C1 segment of cervical spinal cord (tissue), 14 donors: ENCODE measurements at places on chromosomes 3 and 15.

DNA sequence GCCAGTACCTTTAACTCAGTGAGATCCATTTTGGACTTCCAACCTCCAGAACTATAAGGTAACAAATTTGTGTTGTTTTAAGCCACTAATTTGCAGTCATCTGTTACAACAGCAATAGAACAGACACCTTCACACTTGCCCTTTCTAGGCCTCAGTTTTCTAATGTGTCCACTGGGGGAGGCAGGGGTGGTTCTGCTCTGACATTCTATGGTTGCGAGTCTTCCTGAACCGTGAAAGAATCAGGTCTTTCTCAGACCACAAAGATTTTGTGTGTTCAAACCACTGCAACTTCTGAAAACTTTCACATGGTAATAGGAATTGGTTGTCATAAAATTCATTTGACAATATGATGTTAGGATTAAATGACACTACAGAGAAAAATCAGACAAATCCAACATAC, 26.8 kb upstream of the CSTA start:
- no peak for DNase-seq

GRCh38 chr3:17546500-17547255, 195.8 kb downstream of the TBC1D5 start:
- DNase-seq = no peak

DNA sequence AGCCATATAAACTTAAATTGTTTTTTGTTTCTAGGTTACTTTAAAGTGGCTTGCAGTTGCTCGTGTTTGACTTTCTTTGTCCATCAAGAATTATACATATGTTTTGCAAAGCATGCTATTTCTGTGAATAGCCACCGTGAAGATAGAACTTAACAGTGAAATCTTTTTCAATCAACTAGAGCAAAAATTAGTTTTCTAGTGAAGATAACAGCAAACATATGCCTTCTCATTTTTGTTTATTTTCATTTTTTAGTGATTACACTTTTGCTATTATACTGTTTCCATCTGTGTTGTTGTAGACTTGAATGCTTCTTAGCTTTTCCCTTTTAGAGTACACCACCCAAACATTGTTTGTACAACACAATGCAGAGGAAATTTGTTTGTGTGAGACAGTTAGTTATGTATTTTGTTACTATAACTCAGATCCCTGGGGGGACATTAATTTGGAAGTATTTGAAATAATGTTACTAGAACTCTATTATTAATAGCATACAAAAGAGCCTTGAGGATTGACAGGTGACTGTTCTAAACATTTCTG, 62.8 kb downstream of the CRYBG3 start:
- no peak for DNase-seq

DNA sequence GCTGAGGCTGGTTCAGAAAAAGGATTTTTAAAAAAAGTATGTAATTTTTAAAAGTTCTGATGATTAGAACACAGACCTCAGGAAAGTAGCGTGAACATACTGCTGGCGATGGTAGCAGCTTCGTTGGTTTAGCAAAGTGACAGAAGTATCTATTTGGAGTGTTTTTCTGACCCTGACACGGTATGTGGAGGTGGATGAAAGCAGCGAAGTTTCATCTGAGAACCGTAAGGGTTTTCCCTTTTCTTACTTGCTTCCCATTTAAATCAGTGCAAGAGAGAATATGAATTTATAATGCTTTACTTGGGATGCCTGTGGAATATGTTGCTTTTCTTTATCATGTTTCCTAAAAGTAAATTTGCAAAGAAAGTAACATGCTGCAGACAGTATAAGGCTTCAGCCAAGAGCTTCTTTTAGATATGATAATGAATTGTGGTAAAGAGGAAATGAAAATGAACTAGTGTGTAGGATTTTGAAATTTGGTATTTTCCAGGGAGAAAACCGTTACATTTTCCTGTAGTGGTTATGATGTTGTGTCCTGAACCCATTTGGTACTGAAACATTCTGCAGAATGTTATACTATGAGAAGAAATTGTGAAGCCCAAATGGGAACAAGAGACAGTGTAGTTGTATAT, 3.9 kb downstream of the CHST2 start:
- DNase-seq = no peak

DNA sequence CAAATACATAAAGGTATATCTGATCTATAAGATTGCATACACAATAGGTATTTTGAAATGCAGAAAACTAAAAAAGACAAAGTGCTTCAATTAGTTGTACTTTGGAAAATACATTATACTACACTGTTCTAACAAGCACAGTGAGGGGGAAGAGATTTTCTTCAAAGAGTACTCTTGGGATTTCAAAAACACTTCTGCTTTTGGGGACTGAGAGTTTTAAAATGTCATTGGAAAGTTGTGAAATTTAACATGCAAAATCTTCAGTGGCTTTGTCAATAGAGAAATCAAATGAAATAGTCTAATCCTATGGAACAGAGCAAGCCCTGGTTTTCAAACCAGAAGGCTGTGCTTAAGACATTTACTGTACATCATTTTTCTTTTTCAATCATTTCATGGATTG, 322.2 kb upstream of the SEMA6D start:
- no peak for DNase-seq

DNA sequence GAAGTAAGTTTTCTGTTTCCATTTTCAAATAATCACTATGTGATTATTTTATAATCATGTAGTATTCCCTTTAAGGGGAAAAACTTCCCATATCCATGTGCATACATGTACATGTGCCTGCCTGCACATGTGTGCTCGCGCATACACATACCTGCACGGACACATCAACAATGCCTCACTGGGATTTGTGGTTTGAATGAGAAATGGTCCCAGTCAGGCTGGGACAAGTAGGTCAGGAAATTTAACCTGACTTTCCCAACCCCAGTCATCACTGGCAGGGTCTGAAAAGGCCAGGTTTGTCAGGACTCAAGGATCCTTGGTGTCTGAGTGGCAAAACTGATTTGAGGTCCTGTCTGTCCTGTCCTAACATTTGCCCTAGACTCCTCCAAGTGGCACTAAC, 109.3 kb upstream of the MRPS22 start:
- no peak for DNase-seq

DNA sequence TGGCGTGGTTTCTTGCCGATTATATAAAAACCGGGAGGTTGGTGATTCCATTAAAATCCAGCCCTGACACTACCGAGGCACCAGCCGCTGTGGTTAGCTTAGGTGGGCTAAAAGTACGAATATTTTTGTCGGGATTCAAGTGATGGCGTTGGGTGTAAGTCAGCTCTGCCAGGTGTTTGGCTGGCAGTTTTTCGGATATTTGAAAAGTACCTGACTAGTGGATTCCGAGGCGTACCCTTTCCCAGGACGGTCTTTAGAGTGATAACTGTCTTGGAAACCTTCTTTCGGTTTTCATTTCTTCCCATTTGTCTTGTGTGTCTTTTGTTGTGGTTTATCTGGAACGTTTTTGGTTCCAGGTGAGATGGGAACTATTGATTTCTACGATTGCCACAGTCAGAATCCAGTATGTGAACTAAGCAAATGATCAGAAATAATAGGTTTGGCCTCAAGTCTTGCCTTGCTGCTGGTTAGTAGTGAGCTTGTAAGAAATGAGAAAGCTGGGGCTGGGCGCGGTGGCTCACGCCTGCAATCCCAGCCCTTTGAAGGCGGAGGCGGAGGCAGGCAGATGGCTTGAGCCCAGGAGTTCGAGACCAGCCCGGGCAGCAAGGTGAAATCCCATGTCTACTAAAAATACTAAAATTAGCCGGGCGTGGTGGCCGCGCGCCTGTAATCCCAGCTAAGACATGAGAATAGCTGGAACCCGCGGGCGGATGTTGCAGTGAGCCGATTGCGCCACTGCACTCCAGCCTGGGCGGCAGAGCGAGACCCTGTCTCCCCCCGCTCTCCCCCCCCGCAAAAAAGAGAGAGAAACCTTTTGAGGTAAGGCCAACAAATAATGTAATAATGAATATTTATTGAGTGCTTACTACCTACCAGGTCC, 1.4 kb downstream of the FYTTD1 start:
- DNase-seq = peak; percentile 14

DNA sequence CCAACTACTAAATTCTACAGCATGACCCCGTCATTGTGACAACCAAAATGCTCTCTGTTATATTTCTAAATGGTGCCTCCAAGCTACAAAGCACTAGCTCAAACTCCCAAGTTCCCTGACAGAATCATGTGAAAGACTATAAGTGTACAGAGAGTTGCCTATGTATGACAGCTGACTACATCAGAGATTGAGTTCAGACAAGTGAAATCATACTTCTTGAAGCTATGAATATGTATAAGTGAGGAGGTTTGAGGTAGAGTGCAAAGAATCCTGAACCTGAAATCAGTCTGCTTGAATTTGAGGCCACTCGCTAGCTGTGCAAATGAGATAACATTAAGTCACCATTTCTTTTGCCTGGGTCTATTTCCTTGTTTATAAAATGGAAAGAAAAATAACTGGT, 63.9 kb upstream of the TP63 start:
- DNase-seq = no peak

- no peak for DNase-seq
Measured at GRCh38 chr3:42094691-42095391, 3.7 kb downstream of the TRAK1 start.

DNA sequence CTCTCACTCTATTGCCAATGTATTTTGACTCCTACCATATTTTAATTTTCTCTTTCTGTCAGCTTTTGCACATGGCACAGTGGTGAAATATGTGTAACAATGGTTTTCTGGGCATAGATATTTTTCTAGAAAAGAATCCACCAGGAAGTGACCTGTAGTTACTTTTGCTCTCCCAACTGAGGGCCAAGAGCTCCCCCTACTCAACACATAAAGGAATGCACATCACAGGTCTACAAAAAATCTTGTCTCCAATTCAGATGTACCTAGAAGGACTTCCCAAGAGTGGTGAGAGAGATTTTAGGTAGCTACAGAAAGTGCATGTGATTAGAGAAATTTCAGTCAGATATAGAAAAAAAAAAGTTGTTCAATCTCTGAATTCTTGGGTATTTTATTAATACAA, 15.6 kb downstream of the CPA3 start:
- DNase-seq = no peak

GRCh38 chr3:175606650-175607318, 747.6 kb downstream of the NAALADL2 start:
- no peak for DNase-seq

- peak; percentile 29 for DNase-seq
Measured at GRCh38 chr15:56244811-56245576, 1.3 kb upstream of the RFX7 start.

- DNase-seq = no peak
Measured at GRCh38 chr15:93035953-93036810, 52.8 kb downstream of the RGMA start.

- DNase-seq = no peak
Measured at GRCh38 chr15:73378089-73378488, 9.3 kb upstream of the HCN4 start.

GRCh38 chr3:52313774-52314188, 2.3 kb upstream of the DNAH1 start:
- no peak for DNase-seq

DNA sequence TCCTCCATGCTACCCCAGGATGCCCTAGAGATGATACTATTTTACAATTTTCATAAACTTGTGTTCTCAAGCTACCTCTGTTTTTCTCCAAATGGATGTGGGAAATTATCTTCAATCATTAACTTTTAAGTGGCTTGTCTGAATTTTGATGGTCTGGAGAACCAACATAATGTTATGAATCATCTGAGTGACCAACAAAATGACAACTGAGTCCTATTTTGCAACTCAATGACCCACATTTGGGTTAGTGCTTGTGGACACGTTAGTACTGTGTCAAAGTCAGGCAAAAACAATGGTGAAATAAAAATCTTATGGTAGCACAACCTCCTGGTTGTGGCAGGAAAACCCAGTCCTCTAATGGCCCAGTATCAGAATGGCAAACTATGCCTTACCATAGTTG, 352.4 kb upstream of the ZNF385D start:
- no peak for DNase-seq

GRCh38 chr3:151925419-151925818, 52.0 kb downstream of the SUCNR1 start:
- DNase-seq = no peak

- DNase-seq = no peak
Measured at GRCh38 chr15:33138000-33138399, 56.5 kb downstream of the FMN1 start.

GRCh38 chr15:56074481-56075265, 81.3 kb upstream of the NEDD4 start:
- DNase-seq = no peak

DNA sequence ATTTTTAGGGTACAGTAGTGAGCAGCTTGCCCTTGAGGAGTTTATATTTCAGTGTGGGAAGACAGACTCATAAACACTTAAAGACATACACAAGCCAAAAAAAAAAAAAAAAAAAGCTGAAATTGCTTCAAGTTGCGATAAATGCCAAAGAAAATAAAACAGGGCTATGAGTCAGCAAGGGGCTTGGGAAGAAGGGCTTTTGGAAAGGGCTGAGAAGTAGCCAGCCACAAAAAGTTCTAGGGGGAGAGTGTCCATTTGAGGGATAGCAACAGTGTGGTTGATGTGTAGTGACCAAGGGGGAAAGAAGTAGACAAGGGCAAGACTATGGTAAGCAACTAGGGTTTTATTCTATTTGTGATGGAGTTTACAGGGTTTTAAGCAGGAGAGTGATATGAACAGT, 185.5 kb downstream of the ADAMTS9 start:
- DNase-seq = no peak

GRCh38 chr15:25694823-25695312, 168.3 kb downstream of the ATP10A start:
- DNase-seq = no peak
